ENCODE measurements at places on chromosomes 13 and 19.

DNA sequence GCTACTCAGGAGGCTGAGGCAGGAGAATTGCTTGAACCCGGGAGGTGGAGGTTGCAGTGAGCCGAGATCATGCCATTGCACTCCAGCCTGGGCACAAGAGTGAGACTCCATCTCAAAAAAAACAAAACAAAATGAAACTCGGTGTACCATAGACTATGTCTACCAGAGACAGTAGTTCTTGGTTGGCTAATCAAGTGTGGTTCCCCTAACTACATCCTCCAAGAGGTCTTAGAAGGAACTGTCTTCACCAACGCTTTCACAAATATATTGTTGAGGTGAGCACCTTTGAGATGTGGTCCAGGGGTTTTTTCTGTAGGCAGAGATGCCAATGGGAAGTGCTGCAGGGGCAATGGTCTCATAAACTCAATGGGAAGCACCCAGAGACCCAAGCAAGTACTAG, 48.0 kb downstream of the RFC3 start:
- no peak for DNase-seq

DNA sequence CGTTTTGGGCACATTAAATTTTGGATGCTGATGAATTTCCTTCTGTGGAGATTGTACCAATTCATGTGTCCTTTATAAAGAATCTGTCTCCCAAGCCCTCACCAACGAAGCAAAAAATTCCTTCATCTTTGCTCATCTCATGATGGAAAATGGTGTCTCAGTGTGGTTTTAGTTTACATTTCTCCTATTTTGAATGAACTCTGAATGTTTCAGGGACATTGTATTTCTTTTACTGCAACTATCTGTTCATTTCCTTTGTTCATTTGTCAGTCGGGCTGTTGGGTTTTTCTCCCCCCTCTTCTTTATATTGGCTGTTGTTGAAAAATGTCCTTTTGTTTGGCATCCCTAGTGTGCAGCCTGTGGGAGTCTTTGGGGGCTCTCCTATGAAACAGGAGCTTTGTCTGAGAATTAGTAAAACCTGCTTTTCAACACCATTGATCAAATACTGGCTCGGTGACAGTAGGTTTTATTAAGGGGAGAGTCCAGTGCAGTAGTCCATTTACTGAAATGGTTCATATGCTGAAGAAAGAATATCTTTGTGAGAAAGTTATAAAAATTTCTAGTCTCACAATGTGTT, 91.3 kb upstream of the C1QTNF9B start:
- DNase-seq = no peak

GRCh38 chr19:44807162-44807561, 1.7 kb upstream of the BCAM start:
- DNase-seq = no peak

DNA sequence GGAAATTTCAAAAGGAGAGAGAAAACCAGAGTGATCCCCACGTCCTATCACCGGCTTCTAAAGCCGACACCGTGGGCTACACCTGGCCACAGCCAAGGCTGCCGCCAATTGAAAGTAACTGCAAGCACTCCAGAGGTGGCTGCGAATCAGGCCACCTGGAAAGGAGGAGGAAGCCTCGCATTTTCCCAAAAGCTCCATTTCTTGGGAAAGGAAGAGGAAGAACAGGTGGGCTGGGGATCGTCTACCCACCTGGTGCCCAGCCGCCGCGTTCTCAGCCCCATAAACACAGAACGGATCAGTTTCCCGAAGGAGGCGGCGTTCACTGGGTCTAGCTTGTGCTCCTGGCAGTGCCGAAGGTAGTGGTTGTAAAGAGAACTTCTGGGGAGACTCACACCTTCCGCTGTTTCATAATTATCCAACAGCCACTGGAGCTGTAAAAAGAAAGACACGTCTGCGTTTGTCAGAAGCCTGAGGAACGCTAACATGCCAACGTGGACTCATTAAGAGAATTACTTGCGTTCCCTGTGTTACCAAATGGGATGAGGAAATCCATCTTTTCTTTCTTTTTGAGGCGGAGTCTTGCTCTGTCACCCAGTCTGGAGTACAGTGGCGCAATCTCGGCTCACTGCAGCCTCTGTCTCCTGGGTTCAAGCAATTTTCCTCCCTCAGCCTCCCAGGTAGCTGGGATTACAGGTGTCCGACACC, 38.1 kb upstream of the RANBP3 start:
- no peak for DNase-seq

GRCh38 chr19:28466107-28467045, 746.6 kb downstream of the UQCRFS1 start:
- peak; percentile 31 for DNase-seq

GRCh38 chr13:102816708-102817107, 17.8 kb downstream of the BIVM start:
- DNase-seq = no peak

DNA sequence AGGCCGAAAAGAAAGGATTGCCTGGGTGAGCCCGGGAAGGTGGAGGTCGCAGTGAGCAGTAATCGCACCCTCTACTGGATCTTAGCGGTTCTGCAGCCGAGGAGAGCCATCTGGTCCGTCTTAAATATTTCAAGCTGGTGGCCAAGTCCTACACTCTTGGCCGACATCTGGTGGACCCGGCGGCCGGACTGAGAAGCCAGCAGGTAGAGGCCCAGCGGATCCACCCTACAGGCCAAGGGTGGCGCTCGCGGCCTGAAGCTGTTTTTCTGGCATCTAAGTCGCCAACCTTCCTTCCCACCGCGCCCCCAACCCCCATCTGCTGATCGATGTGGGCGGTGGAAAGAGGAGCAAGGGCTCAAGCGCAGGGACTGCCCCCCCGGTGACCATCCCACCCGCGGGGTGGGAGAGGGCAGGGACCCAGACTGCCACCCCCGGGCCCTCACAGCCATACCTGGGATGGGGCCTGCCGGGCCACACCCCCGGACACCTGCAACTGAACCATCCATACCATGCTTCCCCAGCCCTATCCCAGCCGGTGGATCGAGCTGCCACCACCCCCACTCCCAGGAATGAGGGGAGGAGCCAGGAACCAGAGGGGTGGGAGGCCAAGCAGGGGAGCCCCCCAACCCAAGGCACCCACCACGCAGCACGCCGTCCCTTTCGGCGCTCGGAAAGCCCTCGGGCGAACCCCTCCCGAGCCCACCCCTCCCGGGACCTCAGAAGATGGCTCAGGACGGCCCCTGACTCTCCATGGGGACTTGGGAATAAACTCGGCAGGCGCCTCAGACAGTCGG, 46.3 kb upstream of the ZNF730 start:
- no peak for DNase-seq

DNA sequence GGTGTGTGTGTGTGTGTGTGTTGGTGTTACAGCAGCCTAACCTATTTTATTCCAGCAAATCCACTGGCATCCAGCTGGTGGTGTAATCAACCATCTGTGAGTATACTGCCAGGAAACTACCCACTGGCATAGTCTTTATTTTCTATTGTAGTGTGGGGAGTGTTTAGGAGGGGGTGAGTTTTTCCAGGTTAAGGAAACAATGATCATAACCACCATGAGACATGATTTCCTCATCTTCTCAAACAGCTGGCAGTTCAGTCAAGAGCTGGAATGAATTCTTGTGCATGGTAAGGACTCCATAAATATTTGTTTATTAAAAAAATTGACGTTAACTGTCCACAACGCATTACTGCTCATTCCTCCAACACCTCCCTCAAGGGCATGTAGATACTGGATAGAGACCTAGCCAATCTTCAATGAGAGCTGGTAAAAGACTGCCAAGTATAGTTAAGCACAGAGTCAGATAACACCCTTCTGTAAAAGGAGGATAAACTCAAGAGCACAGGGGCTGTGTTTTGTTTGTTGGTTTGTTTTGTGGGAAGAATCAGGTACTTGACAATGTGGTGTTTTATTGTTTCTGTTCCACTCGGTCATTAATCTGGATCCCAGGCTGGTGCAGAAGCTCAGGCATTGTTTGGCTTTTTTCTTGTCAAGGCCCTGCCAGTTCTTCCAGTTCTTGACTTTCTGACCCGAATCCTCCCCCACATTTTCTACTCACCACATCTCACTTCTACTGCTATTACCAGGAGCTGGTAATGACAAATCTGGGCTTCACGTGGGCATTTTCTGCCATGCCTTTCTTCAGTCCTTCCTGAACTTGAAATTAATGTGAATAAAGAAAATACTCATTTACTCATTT, 31.6 kb upstream of the SLC46A3 start:
- DNase-seq = no peak

DNA sequence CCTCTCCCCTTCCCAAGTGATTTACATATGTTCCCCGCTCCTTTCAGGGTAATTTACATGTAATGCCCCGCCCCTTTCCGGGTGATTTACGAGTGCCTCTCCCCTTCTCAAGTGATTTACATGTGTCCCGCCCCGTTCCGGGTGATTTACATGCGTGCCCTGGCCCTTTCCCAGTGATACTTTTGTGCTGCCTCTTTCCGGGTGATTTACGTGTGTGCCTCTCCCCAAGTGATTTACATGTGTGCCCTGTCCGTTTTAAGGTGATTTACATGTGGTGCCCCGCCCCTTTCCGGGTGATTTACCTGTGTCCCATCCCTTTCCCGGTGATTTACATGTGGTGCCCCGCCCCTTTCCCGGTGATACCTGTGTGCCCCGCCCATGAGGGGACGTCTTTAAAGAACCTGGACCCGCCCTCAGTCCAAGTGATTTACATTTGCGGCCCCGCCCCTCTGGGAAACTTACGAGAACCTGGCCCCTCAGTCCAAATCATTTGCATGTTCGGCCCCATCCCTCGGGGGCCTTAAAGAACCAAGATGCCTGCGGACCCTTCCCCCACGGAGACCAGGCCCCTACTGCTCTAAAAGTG, 559 bp upstream of the LENG9 start:
- peak; percentile 62 for DNase-seq

DNA sequence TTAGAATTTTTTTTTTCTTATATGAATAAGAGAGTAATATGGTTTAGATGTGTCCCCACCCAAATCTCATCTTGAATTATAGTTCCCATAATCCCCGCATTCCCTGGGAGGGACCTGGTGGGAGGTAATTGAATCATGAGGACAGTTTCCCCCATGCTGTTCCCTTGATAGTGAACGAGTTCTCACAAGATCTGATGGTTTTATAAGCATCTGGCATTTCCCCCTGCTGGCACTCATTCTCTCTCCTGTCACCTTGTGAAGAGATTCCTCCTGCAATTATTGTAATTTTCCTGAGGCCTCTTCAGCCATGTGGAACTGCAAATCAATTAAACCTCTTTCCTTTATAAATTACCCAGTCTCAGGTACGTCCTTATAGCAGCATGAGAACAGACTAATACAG, 205.7 kb downstream of the MYO16 start:
- DNase-seq = no peak

Measured in stimulated activated CD8-positive, alpha-beta memory T cell treated with anti-CD3 and anti-CD28 coated beads, Interleukin-4, amount 100 ng/mL, for 1 hour (primary cell).